ENCODE measurements at places on chromosomes 2 and 18. TPM values are rescaled to one million over a fixed set of nuclear protein-coding genes. Genes with fewer than 3 reads are reported as not detected.

Gene SPDYA
- total RNA-seq: 0.83 TPM

Gene FBXO36
- 0.74 TPM for total RNA-seq

Gene CRYGD
- total RNA-seq: not detected

Gene EDAR
- total RNA-seq: 0.16 TPM

Gene SLC25A12
- 22.2 TPM for total RNA-seq

Gene STAT4
- total RNA-seq: 53.0 TPM

Gene RAX
- not detected for total RNA-seq

Gene ZNF396
- 1.7 TPM for total RNA-seq

Gene CTNNA2
- total RNA-seq: not detected

Gene PPP1R1C
- not detected for total RNA-seq

Gene TUBA3E
- not detected for total RNA-seq

Gene L3MBTL4
- total RNA-seq: 0.07 TPM

GRCh38 chr2:101710471-101711318 is 13.2 kb downstream of the MAP4K4 start:
- DNase-seq: no peak

- no peak for DNase-seq
Observed at GRCh38 chr2:231243866-231244265, 45.4 kb downstream of the ARMC9 start.

DNA sequence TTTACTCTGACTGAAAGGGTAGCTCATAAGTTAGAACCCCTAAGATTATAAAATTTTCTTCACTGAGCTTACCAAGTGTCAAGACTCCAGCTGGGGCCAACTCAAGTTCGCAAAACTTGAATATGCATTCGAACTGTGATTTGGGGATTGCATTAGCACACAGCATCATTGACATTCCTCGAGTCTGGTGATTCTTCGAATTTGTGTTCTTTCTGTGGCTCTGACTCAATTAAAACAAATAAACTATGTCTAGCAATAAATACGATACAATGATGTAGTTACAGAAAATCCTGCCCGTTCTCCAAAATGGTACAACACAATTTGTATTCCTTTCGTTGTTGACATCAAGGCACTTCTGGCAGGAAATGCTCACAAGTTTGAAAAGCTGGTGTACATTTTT is 11.1 kb downstream of the CCL20 start:
- no peak for DNase-seq

GRCh38 chr2:99653433-99653832 is 163.6 kb upstream of the REV1 start:
- no peak for DNase-seq

DNA sequence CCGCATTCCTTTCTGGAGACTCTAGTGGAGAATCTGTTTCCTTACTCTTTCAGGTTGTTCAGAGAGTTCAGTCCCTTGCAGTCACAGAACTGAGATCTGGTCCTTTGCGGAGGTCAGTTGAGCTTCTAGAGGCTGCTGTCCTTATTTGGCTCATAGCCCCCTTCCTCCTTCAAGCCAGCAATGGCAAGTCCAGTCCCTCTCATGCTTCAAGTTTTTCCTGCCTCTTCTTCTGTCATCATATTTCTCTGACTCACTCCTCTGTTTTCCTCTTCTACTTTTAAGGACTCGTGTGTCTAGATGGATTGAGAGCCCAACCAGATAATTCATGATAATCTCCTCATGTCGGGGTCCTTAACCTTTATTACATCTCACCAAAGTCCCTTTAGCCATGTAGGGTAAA is 173.5 kb upstream of the FOSL2 start:
- no peak for DNase-seq

DNA sequence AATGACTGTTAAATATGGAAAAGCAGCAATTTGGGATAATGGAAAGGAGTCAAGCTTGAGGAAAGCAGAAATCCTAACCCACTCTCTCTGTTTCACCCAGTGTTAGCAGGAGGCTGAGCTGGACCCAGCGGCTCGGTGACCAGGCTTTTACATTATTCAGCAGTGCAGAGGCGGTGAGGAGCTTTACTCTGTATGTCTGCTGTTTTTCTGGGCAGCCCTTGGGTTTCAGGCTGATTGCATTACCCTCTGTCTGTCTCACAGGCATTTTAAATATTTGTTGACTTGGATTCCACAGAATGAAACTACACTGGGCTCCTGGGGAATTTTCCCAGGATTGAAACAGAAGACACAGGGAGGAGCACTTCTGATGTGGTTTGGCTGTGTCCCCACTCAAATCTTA is 368.0 kb downstream of the GALR1 start:
- no peak for DNase-seq

DNA sequence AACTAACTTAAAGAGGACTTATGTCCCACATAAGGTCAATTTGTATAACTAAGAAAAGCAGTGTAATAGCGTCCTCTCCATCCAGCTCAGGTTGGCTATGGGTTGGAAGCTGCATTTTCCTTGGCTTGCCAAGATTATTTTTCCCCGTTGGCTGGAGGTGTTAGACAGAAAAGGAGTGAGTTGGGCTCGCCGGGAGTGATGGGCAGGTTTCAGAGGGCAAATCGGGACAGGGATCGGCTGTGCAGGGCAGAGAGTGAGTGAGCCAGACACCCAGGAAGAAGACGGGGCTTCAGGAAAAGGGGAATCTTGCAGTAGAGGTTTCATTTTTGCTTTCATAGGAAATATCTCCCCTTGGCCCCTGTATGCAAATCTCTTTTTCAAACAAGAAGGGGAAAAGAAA is 41.5 kb upstream of the MAP3K20 start:
- DNase-seq: no peak

DNA sequence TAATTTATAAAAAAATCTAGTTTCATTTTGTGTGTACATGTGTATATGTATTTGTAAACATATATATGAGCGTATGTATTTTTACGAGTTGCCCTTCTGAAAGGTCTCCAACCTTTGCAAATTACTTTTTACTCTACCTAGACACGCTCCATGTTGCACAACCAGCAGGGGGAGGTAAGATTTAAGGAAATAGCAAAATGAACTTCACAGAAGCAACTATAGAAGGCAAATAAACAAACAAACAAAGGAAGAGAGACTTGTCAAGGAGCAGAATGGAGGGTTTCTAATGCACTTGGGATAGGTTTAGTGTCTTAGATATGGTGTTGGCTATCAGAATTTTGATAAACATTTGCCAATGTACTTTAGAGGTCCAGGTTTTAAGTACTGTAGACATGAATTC is 820.5 kb upstream of the POU3F3 start:
- no peak for DNase-seq

- peak; percentile 43 for DNase-seq
Observed at GRCh38 chr18:58505181-58505580, 123.7 kb downstream of the ALPK2 start.

DNA sequence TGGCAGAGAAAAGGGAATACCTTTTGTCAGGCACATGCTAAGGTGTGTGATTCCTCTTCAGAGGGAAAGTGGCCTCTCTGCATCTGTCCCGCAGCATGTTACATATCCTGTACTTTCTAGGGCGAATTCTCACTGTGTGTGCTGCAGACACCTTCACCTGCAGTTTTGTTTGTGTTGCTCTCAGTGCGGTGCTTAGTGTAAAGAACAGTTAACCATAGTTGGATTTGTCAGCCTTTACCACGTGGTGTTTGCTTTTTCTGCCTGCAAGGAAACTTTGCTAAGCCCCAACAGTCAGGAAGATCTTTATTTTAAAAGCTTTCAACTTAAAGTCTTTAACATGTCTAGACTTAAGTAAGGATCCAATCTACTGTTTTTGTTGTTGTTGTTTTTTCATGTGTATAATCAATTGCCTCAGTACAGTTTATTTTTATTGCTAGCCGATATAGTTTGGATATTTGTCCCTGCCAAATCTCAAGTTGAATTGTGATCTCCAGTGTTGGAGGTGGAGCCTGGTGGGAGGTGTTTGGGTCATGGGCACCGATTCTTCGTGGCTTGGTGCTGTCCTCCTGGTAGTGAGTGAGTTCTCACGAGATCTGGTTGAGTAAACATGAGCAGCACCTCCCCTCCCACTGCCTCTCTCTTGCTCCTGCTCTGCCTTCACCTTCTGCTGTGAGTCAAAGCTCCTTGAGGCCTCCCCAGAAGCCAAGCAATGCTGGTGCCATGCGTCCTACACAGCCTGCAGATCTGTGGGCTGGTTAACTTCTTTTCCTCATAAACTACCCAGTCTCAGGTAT is 90.6 kb downstream of the SNTG2 start:
- no peak for DNase-seq

- no peak for DNase-seq
Observed at GRCh38 chr2:227163485-227163997, 464 bp downstream of the COL4A4 start.

GRCh38 chr18:79943608-79944125 is 7.8 kb downstream of the SLC66A2 start:
- no peak for DNase-seq

DNA sequence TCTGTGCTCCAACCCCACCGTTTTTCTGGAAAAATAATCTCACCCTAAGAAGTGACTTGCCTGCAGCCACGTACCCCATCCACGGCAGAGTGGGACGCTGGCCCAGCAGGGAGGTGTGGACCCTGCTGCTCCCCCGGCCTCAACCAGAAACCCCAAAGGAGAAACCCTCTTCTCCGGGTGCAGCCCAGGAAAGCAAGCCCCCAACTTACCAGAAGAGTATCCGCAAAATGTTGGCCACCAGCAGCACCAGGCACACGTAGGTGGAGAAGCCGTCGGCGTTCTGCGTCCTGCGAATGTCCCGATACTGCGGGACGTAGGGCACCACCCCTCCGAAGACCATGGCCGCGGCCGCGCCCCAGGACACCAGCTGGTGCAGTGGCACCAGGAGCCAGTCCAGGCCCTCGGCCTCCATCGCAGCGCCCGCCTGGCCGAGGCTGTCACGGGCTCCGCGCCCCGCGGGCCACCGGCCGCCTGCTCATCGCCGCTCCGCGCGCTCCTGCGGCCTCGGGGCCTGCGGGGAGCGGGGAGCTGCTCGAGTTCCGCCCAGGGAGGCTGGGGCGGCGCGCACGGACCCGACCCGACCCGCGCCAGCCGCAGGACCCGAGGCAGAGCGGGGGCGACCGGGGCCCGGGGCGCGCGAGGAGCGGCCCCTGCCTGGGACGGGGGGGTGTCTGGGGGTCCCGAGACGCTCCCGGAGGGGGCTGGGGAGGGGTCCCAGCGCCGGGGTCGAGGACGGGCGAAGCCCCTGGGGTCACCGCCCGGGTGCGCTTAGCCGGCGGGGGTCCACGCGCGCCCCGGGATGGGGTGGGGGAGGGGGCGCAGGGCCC is 725 bp downstream of the SLC66A2 start:
- DNase-seq: peak; percentile 21

DNA sequence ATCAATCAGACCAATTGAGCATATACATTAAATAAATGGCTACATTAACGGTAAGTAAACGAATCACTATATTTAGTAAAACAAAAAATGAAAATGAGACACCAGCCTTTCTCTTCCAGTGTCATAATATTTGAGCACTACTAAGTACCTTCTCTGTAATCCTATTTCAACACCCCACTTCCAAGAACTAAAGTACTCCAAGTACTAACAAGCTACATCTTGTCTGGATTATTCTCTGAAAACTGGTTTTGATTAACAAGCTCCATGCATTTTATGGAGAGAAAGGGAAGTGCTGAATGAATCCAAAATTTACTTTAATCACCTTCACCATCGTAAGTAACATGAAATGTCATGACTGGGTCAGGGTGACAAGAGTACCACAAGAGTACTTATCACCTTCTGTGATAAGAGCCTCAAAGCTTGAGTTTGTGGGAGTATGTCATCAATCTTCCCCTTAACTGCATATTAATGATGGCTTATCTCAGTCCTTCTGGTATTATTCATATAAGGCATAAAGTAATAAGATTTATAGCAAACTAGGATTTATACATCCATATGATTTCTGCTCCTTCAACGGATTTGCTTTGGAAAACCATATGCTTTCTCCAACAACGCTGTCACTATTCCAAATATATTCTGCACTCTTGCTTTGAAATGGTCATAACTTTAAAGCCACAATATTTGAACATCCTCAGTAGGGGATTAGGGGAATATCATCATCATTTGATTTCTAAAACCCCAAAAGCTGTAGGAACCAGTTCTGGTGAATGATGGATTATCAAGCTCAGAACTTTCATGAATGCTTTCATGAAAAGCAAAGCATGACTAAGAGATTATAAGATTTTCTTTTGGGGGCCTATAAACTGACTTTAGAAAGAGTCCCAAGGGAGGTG is 127.0 kb downstream of the ANTXR1 start:
- no peak for DNase-seq

- DNase-seq: no peak
Observed at GRCh38 chr2:196510246-196510645, 129.3 kb upstream of the CCDC150 start.

DNA sequence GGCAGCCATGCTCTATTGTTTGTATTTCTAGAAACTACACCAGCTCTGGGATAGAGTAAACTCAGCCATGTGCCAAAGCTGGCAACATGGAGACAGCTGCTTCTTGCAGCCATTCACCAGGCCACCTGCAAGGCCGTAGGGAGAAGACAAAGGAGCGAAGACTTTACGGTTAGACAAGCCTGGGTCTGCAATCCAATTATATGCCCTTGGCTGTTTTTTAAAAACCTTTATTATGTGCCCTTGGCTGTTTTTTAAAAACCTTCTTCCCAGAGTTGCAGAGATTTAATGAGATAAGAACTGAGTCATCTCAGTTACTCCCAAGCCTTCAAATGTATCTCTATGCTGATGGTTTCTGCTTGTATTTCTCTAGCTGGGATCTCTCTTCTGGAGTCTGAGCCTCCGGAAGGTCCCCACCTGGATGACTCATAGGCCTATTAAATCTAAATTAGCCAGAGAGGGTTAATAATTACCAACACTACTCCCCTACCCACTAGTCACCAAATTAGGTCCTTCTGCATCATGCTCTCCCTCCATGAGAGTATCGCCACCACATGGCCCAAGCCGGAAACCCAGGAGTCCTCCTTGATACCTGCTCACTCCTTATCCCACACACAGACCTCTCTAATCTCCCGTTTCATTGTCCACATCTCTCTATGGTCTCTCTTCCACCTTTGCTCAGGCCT is 17.5 kb upstream of the DPP4 start:
- DNase-seq: no peak

- no peak for DNase-seq
Observed at GRCh38 chr18:9578306-9578705, 36.1 kb downstream of the PPP4R1 start.

All from CD8-positive, alpha-beta memory T cell (primary cell).